ENCODE measurements at places on chromosomes 13 and 19. TPM values are rescaled to one million over a fixed set of nuclear protein-coding genes. Genes with fewer than 3 reads are reported as not detected.
A peak's percentile ranks its signal among the peaks of the same experiment; 100 is the strongest.

DNAJC15 gene
- total RNA-seq, result 4.9 TPM

URAD gene
- total RNA-seq, result not detected

VPS36 gene
- total RNA-seq, result 35.3 TPM

ZNF835 gene
- total RNA-seq, result 4.2 TPM

ZNF541 gene
- total RNA-seq, result under 0.01 TPM

DAND5 gene
- total RNA-seq, result not detected

VAV1 gene
- total RNA-seq, result 1.3 TPM

KLF2 gene
- total RNA-seq, result 42.2 TPM

ZNF575 gene
- total RNA-seq, result not detected

CLDND2 gene
- total RNA-seq, result not detected

ZNF724 gene
- total RNA-seq, result 1.3 TPM

VSTM1 gene
- total RNA-seq, result not detected

ZNF677 gene
- total RNA-seq, result 3.4 TPM

CAPN12 gene
- 11.4 TPM for total RNA-seq

PGLYRP2 gene
- total RNA-seq, result not detected

PRODH2 gene
- 3.9 TPM for total RNA-seq

GRCh38 chr19:41588497-41589209 is 12.7 kb downstream of the CEACAM21 start:
- H3K27ac ChIP-seq, result no peak overlapping the region
- no peaks in the 10 kb centered on the region for H3K27me3 ChIP-seq
- no peak overlapping the region for H3K4me3 ChIP-seq
- H3K4me1 ChIP-seq, result no peaks in the 10 kb centered on the region
- H3K36me3 ChIP-seq, result no peaks in the 10 kb centered on the region

DNA sequence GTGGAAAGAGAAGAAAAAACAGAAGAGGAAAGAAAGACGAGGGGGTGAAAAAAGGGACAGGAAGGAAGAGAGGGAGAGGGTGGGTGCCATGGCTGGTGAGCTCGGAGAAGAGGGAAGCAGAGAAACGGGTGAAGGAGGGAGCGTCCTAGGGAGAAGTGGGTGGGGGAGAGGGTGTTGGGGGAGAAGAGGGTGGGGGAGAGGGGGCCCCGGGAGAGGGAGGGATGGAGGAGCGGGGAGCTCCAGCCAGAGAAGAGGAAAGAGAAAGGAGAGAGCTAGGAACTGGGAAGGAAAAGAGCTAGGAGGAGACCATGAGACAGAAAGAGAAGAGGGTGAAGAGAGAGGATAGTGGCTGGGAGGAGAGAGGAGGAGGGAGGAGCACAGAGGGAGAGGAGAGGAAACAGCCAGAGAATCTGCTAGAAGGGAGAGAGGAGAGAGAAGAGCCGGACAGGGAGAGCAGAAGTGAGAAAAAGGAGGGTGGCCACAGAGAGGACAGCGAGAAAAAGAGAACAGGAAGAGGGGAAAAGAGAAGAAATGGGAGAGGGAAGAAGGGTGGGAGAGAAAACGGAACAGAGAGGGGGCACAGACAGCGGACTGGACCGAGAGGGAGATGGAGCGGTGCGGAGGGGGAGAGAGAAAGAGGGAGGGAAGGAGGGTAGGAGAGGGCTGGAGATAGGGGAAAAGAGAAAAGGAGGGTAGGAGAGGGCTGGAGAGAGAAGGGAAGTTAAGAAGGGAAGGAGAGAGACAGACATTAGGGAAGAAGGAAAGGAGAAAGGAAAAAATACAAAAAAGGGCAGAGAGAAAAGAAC is 11.9 kb upstream of the GARIN5A start:
- H3K36me3 ChIP-seq, result no peaks in the 10 kb centered on the region
- no peak overlapping the region for H3K27ac ChIP-seq
- no peaks in the 10 kb centered on the region for H3K27me3 ChIP-seq

DNA sequence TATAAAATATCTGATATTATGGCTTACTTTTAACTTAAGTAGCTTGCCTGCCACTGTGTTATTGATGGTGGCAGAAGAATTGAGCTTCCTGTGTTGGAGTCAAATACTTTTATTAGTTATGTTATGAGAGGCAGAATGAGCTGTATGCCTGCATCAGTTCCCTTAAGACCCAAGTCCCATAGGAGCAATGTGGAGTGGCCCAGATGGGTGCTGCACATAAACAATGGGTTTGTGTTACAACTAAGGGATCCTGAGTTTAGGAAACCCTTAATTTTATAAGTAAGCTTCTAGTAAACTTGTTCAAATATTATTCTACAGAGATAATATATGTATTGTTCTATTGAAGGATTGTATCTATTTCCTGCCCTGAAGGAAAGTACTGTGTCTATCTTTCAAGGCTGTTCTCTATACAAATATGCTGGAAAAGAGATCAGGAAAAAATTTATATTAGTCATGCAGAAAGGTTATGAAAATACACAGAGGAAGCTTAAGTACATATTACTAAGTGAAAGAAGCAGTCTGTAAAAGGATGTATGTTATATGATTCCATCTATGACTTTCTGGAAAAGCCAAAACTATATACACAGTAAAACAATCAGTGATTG is 2018.0 kb upstream of the PCDH20 start:
- DNase-seq, result no peak
- H3K36me3 ChIP-seq, result no peaks in the 10 kb centered on the region
- no peaks in the 10 kb centered on the region for H3K27me3 ChIP-seq
- no peak overlapping the region for H3K4me3 ChIP-seq
- H3K27ac ChIP-seq, result no peak overlapping the region
- H3K4me1 ChIP-seq, result no peaks in the 10 kb centered on the region

- H3K4me1 ChIP-seq, result no peaks in the 10 kb centered on the region
- DNase-seq, result no peak
- no peak overlapping the region for H3K27ac ChIP-seq
- no peaks in the 10 kb centered on the region for H3K27me3 ChIP-seq
- H3K36me3 ChIP-seq, result no peaks in the 10 kb centered on the region
- H3K4me3 ChIP-seq, result no peak overlapping the region
Observed at GRCh38 chr19:8044018-8044417, 8.5 kb upstream of the CCL25 start.

GRCh38 chr19:2083174-2083854 is 12.8 kb downstream of the MOB3A start:
- peaks cover 9% of the 10 kb centered on the region for H3K4me1 ChIP-seq
- H3K4me3 ChIP-seq, result no peak overlapping the region
- no peak for DNase-seq

- no peak for DNase-seq
- no peaks in the 10 kb centered on the region for H3K4me1 ChIP-seq
- no peak overlapping the region for H3K27ac ChIP-seq
- no peaks in the 10 kb centered on the region for H3K36me3 ChIP-seq
Observed at GRCh38 chr13:50188696-50189095, 173.5 kb downstream of the KCNRG start.

GRCh38 chr13:39729156-39729555 is 73.7 kb downstream of the COG6 start:
- DNase-seq, result no peak
- H3K4me3 ChIP-seq, result no peak overlapping the region
- no peaks in the 10 kb centered on the region for H3K4me1 ChIP-seq
- no peak overlapping the region for H3K27ac ChIP-seq
- no peaks in the 10 kb centered on the region for H3K36me3 ChIP-seq

DNA sequence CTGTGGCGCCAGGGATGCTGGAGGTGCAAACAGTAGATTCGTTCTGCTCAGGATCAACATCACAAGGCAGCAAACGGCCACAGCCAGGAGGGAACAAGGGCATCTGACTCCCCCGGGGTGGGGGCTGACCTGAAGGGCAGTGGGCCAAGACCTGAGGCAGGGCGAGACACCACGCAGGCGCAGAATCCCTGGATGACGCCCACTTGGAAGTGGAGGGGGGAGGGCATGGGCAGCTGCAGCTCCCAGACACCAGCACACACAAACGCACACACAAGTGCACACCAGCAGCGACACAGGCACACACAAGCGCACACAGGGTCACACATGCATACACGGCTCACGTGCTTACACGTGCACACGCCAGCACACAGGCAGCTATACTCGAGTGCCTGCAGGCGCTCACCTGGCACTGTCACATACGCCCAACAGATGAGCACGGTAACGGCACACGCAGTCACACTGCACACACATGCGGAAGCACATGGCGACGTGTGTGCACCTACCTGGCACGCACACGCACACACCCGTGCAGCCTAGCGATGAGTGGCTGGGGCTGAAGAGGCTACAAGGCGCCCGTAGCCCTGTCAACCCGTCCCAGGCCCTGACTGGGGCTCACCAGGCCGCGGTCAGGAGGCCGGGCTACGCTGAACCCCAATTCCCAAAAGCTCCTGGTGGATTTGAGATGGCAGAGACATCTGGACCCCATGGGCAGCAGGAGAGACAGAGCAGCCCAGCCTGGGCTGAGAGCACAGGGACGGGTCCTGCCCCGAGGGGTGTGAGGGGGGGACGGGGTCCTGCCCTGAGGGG is 5.5 kb downstream of the C2CD4C start:
- no peaks in the 10 kb centered on the region for H3K27me3 ChIP-seq
- H3K27ac ChIP-seq, result no peak overlapping the region
- peaks cover 17% of the 10 kb centered on the region for H3K4me1 ChIP-seq
- DNase-seq, result no peak

DNA sequence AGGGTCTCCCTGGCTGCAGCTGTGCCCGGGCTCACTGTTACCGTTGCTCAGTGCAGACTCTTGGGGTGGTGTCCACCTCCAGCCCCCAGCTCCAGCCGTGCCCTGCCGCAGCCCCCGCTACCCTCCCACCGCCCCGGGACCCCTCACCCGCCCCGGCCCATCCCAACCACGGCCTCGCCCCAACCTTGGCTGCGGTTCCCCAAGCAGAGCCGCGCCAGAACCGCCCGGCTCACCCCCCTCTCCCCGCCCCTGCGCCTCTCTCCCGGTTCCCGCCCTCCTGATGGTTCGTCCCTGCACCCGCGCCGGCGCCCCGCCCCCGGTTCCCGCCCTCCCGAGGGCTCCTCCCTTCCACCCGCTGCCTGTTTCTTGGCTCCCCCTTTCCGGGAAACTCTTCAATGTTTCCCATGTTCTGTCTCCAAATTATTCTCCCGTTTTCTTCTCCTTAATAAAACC is 40.3 kb downstream of the ANKRD10 start:
- no peaks in the 10 kb centered on the region for H3K27me3 ChIP-seq
- peak; percentile 85 for DNase-seq
- H3K36me3 ChIP-seq, result no peaks in the 10 kb centered on the region
- H3K27ac ChIP-seq, result no peak overlapping the region

- H3K27me3 ChIP-seq, result no peaks in the 10 kb centered on the region
- no peak overlapping the region for H3K27ac ChIP-seq
- H3K4me3 ChIP-seq, result no peak overlapping the region
- DNase-seq, result peak; percentile 60
- no peaks in the 10 kb centered on the region for H3K36me3 ChIP-seq
Observed at GRCh38 chr13:43220873-43221595, 197.6 kb downstream of the DNAJC15 start.

GRCh38 chr19:55681131-55682092 is 6.4 kb downstream of the EPN1 start:
- peaks cover 97% of the 10 kb centered on the region for H3K4me1 ChIP-seq
- no peak overlapping the region for H3K27ac ChIP-seq
- no peaks in the 10 kb centered on the region for H3K36me3 ChIP-seq
- no peak overlapping the region for H3K4me3 ChIP-seq
- H3K27me3 ChIP-seq, result no peaks in the 10 kb centered on the region

DNA sequence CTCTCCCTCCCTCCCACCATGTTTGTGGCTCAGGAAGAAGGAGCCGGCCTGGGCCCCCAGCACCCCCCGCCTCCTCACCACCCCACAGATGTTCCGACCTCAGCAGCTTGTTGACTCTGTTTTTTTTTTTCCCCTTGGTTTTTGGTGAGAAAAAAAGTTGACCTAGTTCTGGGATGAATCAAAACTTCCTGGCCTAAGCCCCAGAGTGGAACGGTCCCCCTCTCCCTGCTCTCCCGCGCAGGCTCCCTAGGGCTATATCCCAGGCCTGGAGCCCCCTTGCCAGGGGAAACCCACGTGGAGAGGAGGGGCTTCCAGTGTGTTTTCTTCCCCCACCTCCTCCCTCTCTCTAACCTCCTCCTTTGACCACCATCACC is 4.0 kb downstream of the COL5A3 start:
- no peaks in the 10 kb centered on the region for H3K36me3 ChIP-seq
- H3K27me3 ChIP-seq, result no peaks in the 10 kb centered on the region
- H3K4me3 ChIP-seq, result no peak overlapping the region
- no peak overlapping the region for H3K27ac ChIP-seq
- DNase-seq, result peak; percentile 36
- peaks cover 26% of the 10 kb centered on the region for H3K4me1 ChIP-seq

DNA sequence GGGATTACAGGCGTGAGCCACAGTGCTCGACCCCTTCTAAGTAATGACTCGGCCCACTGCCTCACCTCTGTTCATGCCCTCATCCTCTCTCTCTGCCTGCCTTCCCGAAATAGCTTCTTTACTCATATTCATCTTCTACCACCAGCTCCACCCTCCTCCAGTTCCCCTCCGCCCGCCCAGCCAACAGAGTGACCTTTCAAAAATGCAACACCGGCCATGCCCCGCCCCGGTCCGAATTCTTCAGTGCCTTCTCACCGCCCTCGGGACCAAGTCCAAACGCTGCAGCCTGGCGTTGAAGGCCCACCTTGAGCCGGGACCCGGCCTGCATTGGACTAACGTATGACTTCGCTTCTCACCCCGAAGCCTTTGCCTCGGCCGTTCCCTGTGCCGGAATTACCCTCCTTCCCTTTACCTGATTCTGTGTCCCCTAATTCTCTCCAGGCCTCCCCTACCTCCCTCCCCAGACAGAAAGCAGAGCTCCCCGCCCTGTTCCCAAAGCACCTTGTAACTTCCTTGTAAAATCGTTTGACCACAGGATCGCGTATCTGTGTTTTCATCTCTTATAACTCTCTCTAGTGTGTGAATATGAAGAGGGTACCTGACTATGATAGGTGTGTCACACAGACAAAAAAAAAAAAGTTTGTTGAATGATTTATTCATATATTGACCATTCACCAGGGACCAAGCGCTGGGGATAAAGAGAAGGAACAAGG is 8.1 kb upstream of the MUC16 start:
- no peaks in the 10 kb centered on the region for H3K4me1 ChIP-seq
- H3K4me3 ChIP-seq, result no peak overlapping the region
- no peak for DNase-seq
- H3K27ac ChIP-seq, result no peak overlapping the region
- H3K27me3 ChIP-seq, result no peaks in the 10 kb centered on the region

- H3K27me3 ChIP-seq, result no peaks in the 10 kb centered on the region
- no peak overlapping the region for H3K4me3 ChIP-seq
- DNase-seq, result no peak
- no peaks in the 10 kb centered on the region for H3K36me3 ChIP-seq
Observed at GRCh38 chr13:71240911-71241310, 626.1 kb downstream of the DACH1 start.

DNA sequence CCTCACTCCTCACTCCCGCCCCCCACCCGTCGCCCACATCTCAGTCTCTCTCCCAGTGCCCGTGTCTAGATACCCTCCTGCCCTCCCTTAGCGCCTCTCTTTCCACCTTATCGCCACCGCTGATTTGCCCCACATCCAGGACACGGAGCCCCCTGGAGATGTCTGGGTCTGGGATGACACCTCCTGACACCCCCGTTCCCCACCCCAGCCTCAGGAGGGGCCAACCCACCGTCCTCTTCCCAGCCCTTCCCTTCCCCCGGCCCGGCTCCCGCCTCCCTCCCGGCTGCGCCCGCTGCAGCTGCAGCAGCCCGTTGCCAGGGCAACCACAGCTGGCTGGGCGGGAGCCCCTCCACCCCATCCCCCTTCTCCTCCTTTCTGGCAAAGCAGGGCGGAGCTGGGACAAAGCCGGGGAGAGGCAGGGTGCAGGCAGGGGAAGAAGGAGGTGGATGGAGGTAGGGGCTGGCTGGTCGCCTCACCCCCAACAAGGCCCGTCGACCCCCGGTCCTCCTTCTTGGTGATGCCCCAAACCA is 13.5 kb downstream of the DPF1 start:
- H3K27me3 ChIP-seq, result no peaks in the 10 kb centered on the region
- H3K36me3 ChIP-seq, result peaks cover 6% of the 10 kb centered on the region
- H3K4me1 ChIP-seq, result no peaks in the 10 kb centered on the region

GRCh38 chr13:51739027-51739764 is 64.8 kb downstream of the DHRS12 start:
- H3K27ac ChIP-seq, result no peak overlapping the region
- no peak for DNase-seq
